ENCODE measurements at places on chromosomes 4 and X.

GRCh38 chr4:140222171-140222570 lies 68.2 kb upstream of the MAML3 start:
- no peak for DNase-seq

DNA sequence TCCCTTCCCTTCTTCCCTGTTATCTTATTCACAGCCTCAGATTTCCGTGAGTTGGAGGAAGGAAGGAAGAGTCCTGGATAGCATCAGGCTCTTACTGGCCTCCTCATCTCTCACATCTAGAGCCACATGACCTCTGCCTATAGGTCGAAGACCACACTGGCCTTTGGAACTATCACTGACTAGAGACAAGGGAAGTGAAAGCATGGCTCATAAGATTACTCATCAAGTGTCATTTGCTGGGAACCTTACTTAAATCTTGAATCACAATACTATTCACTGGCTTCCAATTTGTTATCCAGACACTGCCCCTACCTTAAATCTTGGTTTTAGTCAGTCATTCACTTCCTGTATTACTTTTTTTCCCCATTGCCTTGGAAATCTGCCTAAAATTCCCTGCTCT lies 61.6 kb upstream of the MTMR8 start:
- DNase-seq: no peak

- no peak for DNase-seq
These were observed 17.7 kb downstream of the MND1 start for GRCh38 chr4:153362184-153362583.

DNA sequence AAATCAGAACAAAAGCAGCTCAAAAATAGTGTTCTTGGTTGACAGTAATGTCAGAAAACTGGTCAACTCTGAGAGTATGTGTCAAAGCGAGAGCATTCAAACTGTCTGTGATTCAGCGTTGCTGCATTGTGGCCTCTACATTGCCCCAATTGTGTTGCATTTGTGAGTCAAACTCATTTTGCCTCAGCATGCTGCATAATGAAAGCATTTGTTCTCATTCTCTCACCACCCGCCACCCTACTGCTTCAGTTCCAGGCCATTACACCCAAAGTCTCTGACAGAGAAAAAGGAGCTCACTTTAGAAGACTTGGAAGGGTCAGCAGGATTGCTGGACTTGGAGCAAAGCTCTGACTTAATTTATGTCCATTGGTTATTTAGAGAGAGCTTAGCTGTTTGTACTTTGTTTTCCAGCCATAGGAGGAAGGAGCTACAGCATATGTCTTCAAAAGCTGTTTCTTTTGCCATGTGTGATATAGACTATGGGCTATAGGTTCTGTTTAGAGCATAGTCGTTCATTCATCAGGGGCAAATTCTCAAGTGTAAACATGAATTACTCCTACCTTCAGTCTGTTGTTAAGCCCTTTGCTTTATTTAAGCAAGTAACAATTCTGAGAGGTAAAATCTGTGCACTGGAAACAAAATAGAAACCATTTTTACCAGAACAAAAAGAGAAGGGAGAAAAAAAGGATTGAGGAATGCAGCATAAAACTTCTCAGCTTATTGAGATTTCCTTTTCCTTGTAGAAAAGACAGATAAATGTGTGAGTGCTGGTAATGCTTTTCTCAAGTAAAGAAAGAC lies 153.4 kb upstream of the ANK2 start:
- no peak for DNase-seq

DNA sequence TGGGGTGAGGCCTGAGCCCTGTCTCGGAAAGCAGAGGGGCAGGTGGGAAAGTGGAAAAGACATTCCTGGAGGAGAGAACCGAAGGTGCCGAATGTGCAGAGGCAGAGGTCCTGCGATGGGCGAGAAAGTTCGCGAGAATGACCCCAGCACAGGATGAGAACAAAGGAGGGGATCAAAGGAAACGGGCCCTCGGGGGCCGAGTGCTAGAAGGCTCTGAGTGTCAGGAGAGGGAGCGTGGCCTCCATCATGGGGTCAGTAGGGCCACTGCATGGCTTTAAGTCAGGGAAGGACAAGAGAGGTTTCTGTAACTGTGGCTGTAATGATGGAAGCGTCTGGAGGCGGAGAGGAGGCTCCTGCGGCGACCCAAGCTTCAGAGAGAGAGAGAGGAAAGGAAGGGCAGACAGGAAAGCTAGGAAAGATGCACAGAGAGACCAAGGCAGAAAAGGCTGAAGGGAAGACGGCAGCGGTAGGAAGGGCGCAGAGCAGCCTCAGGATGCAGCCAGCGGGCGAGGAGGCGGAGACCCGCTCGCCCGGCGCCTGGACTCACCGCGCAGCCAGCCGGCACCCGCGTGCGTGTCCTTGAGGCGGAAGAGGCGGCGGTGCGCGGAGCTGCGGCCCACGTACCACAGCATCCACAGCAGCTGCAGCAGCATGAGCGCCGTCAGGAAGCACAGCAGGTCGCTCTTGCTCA lies 669 bp downstream of the OTOP1 start:
- no peak for DNase-seq

GRCh38 chrX:65576160-65576559 lies 41.6 kb upstream of the LAS1L start:
- no peak for DNase-seq

- no peak for DNase-seq
These were observed 142.4 kb upstream of the CPXCR1 start for GRCh38 chrX:88604433-88605221.

- DNase-seq: no peak
These were observed 160.3 kb upstream of the RASGEF1B start for GRCh38 chr4:81631958-81632441.

Data from NCI-H1092 (cell line).